Effector CD4-positive, alpha-beta T cell (primary cell): ENCODE measurements at places on chromosomes 16 and 17.

DNA sequence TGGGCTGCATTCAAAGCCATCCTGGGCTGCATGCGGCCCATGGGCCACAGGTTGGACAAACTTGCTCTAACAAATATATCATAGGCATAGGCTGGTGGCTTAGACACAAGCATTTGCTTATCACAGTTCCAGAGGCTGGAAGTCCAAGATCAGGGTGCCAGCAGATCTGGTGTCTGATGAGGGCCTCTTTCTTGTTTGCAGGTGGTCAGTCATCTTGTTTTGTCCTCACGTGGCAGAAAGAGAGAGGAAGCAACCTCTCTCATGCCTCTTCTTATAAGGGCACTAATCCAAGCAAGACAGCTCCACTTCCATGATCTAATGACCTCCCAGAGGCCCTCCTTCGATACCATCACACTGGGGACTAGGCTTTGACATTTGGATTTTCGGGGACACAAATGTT is 238.7 kb upstream of the TNRC6C start:
- DNase-seq, result no peak

DNA sequence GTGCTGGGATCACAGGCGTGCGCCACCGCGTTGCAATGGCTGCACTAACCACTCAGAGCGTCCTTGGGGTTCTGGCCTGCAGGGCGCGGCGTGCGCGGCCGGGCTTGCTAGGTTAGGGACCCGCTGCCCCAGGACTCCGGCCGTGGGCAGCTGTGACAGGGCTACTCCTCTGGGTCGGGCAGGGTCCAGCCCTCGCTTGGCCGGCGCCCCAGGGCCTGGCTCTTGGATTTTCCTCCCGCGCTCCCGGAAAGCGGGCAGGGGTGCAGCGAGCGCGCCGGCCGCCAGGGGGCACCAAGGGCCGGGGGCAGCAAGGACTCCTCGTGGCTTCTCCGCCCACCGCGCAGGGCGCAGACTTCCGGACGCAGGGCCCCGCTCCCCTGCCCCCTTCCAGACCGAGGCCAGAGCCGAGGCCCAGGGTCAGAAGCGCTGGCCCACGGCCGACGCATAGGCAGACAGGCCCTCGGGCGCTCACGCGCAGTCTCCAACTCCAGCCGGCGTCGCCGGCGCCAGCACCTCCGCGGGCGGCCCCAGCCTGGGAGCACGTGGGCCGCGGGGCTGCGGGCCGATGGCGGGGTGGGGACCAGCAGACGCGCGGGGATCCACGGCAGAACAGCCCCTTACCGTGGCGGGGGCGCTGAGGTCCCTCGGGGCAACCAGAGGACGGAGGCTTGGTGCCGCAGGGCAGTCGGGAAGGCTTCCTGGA is 355 bp downstream of the TLE7 start:
- no peak for DNase-seq

GRCh38 chr17:60395508-60396065 is 3.7 kb upstream of the USP32 start:
- no peak for DNase-seq

- no peak for DNase-seq
These were observed 815 bp downstream of the KRT35 start for GRCh38 chr17:41480136-41480535.

GRCh38 chr16:31093132-31093703 is 1.4 kb downstream of the VKORC1 start:
- DNase-seq, result no peak

DNA sequence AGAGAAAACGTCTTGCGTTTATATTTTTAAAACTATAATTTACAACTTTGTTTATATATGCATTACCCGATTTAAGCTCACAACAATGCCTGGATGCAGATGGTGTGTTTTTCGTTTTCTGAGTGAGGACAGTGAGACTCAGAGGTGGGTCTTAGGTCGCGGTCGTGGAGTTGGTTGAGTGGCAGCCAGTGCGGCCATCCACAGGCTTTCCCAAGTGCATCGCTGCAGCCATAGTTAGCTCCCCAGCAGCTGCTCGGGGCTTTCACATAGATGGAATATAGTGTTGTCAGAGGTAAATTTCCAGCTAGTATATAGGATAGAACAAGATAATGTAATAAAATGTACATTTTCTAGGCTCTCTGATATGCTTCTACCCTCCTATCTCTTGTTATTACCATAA is 417.8 kb downstream of the CDH13 start:
- no peak for DNase-seq

DNA sequence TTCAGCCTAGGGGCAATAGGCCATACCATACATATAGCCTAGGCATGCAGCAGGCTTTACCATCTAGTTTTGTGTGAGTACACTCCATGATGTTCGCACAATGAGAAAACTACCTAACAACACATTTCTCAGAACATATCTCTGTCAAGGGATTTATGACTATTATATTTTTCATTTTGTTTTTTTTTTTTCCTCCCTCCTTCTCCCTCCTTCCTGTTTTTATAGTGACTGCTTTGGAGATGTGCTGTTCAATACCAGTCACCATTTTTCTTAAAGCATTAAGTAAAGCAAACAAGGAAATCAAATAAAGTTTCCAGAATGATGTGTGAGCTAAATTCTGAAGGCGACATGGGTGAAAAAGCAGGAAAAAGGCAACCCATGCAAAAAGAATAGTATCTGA is 194.6 kb downstream of the STX8 start:
- no peak for DNase-seq
